PC-3 (cell line): ENCODE measurements at places on chromosomes 11 and 22.

- DNase-seq: no peak
Measured at GRCh38 chr11:6599449-6599848, 4.0 kb downstream of the RRP8 start.

GRCh38 chr11:13391217-13391616 is 71.8 kb downstream of the BTBD10 start:
- DNase-seq: no peak

DNA sequence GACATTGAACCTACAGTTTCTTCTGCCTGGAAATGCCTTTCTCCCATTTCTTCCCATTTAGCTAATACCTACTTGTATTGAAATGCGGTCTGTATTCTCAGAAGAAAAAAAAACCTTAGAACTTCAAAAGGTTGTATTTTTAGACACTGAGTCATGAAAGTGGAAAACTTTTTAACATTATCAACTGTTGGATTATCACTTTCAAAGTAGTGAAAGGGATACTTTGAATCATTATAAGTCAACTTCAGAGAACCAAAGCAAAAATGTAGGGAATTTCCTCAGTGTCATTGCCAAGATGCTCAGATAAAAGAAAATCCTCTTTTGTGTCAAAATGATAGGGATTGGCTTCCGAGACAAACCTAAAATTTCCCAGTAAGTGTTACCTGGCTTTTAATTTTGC is 6.6 kb downstream of the HOATZ start:
- DNase-seq: no peak

DNA sequence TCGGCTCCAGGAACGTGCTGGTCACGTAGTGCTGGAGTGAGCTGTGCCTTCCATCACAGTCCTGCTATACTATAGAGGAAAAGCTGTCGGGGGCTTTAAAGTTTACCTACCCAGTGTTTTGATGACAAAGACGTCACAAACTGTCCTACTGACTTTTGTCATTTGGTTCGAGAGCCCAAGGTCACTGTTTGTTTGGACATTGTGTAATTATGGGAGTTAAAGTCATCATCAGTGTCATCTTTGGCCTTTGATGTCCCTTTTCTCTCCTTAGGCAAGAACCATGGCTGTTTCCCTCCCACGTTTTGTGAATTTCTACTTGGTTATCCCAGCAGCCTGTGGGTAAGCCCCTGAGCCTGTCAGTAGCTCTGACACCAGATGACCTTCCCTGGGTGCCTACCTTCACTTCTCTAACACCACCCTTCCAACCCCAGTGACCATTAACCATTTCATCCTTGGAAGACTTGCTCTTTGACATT is 59.3 kb downstream of the SLC1A2 start:
- DNase-seq: no peak

- DNase-seq: peak; percentile 80
Measured at GRCh38 chr11:11813288-11813962, 28.3 kb upstream of the USP47 start.

DNA sequence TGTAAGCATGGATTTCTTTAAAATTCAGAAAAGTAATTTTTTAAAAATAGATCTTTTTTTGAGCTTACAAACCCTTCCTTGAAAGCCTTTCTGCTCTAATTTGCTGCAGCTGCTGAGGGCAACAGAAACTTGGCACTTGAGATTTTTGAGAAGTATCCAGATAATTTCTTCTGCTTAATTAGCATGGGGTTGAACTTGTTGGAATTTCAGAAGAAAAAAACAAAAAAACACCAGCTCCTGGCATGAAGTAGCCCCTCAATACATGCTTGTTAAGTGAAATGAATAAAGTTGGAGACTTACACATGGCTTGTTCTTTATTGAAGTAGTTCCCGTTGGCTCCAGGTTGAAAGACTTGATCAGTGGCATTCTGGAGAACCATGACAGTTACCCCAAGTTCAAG is 331.4 kb upstream of the RAG2 start:
- DNase-seq: no peak
